ENCODE measurements at places on chromosomes 5 and 9.

DNA sequence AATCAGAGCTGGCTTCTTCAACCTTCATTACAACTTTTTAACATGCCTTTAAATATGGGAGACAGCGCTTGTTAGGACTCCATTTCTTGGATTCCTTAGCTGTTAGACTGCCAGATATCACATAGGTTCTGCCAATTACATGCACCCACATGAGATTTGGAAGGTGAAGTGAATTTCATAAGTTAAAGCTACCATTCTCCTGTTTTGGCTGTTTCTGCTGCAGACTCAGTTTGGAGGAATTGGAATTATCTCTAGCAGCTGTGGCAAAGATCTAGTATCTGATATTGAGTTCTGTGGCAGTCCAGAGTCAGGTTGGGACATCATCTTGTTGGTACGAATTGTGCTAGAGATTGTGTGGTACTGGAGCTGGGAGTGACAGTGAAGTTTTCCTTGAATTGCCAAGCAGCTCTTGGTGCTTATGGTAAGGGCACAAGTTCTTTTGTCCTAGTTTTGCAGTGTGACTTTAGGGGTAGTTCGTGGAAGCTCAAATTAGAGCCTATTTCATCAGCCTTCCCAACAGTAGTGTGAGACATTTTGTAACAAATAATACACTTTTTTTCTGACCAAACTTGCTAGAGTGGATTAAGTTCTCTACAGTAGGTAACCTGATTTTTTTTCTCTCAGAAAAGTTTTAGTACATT lies 9.1 kb upstream of the PJA2 start:
- DNase-seq, result no peak

DNA sequence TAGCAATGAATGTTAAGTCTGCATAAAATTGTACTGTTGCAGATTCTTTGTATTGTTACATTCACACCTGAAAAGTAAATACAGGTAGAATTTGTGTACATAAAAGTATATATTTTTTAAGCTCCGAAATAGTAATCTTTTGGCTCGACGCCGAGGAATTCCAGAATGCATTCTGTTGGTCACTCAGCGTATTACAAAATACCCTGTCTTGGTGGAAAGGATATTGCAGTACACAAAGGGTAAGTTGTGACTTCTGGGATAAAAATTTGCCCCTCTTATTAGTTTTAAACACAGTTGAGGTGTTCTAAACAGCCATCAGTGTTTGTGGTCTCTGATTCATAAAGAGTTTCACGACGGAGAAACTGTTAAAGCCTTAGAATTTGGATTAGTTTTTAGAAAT lies 257.6 kb downstream of the ARHGEF28 start:
- no peak for DNase-seq

- DNase-seq, result peak; percentile 43
Measured at GRCh38 chr5:142426129-142427014, 101.6 kb upstream of the SPRY4 start.

DNA sequence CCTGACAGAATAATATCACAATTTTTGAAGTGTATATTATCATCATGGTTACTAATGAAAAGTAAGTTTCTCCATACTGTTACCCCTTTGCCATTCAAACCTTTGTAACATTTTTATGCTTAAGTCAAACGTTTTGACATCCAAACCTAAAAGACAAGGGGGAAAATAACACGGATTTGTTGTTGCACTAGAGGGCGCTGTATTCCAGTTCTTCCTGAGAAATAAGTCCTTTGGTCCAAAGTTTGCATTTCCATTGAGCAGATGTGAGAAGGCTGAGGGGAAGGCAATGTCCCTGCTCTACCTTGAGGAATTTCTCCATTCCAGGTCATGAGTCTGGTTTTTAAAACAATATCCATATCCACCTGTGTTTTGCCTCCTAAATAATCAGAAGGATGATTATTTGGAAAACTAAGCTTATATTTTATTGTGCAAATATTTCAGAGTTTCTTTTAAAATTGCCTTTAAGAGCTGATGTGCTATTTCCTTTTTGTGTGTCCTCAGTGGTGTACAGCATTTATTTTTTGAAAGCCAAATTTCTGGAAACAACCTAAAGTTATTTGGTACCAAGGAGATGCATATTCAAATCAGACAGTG lies 9.7 kb downstream of the LECT2 start:
- peak; percentile 6 for DNase-seq

DNA sequence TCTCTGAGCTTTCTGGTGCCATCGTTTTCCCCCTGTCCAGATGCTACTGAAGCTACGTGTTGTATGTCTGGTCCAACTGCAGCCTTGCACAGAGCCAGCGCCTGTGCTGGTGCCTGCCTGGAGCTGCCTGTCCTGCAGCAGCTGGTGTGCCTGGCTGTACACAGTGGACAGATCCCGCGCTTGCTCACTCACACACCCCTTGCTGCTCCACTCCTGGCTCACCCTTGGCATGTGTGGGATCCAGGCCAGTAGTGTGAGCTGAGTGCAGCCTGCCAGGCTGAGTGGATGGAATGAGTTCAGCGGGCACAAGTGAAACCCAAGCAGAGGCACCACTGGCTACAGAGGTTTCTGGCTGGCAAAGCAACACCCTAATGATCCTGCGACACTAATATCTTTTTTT lies 40.4 kb downstream of the FER start:
- no peak for DNase-seq

DNA sequence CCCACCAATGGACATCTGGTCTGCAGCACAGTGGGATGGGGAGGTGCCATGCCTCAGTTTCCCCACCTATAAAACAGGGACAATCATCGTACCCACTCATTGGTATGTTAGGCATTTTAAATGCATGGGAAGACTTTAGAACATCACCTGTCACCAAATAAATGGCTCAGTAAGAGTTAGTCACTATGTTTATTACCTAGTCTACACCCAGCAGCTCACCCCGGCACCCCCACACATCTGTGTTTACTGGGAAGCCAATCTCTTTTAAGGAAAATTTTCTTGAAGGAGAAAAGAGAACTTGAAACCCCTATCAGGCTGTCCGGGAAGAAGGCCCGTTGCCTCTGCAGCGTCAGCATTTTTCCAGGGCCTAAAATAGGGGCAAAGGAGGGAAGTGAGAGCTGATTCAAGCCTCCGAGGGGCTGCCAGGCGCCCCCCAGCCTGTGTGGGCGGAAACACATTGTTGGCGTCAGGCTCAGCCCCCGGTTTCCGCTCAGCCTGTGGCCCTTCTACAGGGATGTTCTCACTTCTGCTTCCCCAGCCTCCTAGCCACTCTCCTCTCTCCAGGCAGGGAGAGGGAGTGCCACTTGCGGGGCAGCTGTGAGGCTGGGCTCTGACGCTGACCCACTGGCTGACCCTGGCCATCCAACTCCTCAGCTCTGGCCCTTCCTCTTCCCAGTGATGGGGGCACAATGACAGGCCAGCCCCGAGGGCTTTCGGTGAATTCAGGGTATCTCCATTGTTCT lies 4.6 kb downstream of the CSF1R start:
- no peak for DNase-seq

DNA sequence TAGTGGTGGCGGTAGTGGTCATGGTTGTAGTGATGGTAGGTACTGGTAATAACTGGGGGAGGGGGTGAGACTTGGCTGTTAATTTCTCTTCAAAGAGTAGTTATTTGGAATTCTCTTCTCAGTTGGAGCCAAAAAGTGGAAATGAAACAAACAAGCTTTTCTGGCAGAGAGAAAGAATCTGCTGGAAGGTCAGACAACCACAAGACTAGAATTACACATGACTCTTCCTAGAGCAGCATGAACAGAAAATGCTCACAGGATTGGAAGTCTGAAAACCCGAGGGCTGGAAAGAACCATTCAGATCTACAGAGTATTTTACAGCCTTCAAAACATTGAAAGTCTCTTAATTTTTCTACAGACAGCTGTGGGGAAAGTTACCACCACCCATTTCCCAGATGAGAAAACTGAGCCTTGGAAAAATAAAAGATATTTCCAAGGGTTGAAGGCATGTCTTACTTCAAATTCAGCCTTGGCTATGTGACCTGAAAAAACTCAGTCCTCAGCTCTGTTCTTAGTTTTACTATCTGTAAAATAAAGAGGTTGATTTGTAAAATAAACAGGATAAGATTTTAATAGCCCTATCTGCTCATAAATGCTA lies 42.9 kb upstream of the TRIM32 start:
- no peak for DNase-seq

DNA sequence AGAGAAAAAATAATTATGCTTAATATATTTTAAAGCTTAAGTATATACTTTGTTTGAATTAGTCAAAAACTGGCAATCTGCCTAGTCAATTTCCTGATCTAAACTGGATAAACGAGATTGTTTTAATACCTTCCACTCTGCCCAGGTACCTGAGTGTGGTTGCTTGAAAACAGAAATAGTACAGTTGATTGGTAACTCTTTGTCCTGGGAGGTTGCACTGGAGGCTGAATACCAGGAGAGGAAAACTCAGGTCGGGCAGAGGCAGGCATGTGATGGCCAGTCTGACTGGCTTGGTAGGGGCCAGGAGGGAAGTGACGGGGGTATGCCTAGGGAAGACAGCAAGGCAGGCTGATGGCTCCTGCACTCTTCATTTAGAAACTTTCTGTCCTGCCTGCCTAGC lies 80.2 kb downstream of the PIK3R1 start:
- DNase-seq, result no peak

- DNase-seq, result no peak
Measured at GRCh38 chr5:168931638-168932345, 352.6 kb upstream of the PANK3 start.

- no peak for DNase-seq
Measured at GRCh38 chr9:88044200-88044599, 69.9 kb upstream of the CDK20 start.
